ENCODE measurements at places on chromosomes 7 and 10.

GRCh38 chr7:24510759-24511158, 62.5 kb upstream of the PALS2 start:
- no peak for DNase-seq
- H3K27ac ChIP-seq, result no peak overlapping the region
- H3K27me3 ChIP-seq, result peaks cover 15% of the 10 kb centered on the region
- no peaks in the 10 kb centered on the region for H3K36me3 ChIP-seq
- no peaks in the 10 kb centered on the region for H3K4me1 ChIP-seq
- no peak overlapping the region for H3K4me3 ChIP-seq

GRCh38 chr10:97711640-97712572, 1.6 kb upstream of the MARVELD1 start:
- H3K36me3 ChIP-seq, result no peaks in the 10 kb centered on the region
- H3K27ac ChIP-seq, result peak overlapping the region; percentile 22
- no peak for DNase-seq
- H3K4me1 ChIP-seq, result peaks cover 7% of the 10 kb centered on the region
- H3K4me3 ChIP-seq, result peak overlapping the region; percentile 38
- peaks cover 31% of the 10 kb centered on the region for H3K27me3 ChIP-seq

DNA sequence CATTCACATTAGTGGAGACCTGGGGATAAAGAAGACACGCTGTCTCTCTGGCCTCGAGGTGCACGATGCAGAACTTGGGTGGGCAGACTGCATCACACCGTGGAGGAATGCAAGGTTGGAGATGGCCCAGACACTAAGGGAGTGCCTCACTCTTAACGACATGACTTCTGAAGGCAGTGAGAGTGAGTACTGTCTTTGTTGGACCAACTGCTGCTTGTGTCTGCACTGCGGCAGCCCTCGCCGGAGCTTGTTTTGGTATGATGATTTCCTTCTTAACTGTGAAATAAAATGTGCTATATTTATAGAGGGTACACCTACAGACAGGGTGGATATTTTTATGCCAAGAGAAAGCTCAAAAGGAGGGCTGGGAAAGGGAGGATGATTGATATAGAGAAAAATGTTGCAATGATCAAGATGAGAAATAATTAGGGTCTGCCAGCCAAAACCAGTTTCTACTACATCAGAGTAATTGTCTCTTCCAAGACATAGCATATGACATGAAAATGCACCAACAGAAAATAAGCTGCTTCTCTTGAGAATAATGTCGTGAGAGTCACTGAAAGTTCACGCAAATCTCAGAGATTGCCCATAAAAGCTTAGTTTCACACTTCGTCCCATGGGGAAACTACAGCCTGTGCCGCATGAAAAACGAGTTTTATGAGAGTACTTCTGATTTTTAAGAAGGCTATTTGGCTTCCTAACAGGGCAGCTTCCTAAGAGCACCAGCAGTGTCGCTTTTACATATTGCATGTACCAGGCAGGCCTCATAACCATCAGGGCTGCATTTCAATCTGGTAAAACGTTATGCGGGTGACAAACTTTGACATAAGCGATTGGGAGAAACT, 127.1 kb downstream of the TAX1BP1 start:
- DNase-seq, result no peak
- no peak overlapping the region for H3K4me3 ChIP-seq
- H3K4me1 ChIP-seq, result peaks cover 9% of the 10 kb centered on the region
- no peak overlapping the region for H3K27ac ChIP-seq
- H3K27me3 ChIP-seq, result peaks cover 5% of the 10 kb centered on the region

DNA sequence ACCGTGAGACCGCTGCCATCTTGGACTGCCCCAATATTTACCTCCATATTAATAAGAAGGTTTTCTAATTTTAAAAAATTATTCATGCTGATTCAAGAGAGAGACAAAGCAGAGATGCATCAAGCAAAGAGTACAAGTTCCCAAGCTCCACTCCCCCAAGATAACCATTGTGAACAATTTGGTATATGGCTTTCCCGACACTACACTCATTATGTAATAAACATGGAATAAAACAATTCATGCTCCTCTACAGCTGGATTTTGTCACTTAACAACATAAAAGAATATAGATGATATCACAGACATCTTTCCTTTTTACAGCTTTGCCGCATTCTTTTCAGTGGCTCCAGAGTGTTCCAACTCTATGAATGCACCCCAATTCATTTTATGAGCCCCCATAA, 307.6 kb downstream of the FGFR2 start:
- H3K27me3 ChIP-seq, result no peaks in the 10 kb centered on the region
- no peak overlapping the region for H3K4me3 ChIP-seq
- H3K27ac ChIP-seq, result no peak overlapping the region

- H3K27me3 ChIP-seq, result no peaks in the 10 kb centered on the region
- H3K27ac ChIP-seq, result no peak overlapping the region
- H3K4me1 ChIP-seq, result no peaks in the 10 kb centered on the region
- no peak overlapping the region for H3K4me3 ChIP-seq
- H3K36me3 ChIP-seq, result no peaks in the 10 kb centered on the region
- no peak for DNase-seq
These were observed 74.2 kb downstream of the LSM5 start for GRCh38 chr7:32415936-32416335.

- no peak overlapping the region for H3K27ac ChIP-seq
- no peaks in the 10 kb centered on the region for H3K27me3 ChIP-seq
- H3K4me3 ChIP-seq, result no peak overlapping the region
These were observed 197.9 kb upstream of the BMPER start for GRCh38 chr7:33707427-33707826.

- H3K4me1 ChIP-seq, result no peaks in the 10 kb centered on the region
- no peak overlapping the region for H3K27ac ChIP-seq
- peaks cover 4% of the 10 kb centered on the region for H3K27me3 ChIP-seq
- no peak overlapping the region for H3K4me3 ChIP-seq
- no peak for DNase-seq
These were observed 128.7 kb downstream of the COBL start for GRCh38 chr7:51187941-51188340.

DNA sequence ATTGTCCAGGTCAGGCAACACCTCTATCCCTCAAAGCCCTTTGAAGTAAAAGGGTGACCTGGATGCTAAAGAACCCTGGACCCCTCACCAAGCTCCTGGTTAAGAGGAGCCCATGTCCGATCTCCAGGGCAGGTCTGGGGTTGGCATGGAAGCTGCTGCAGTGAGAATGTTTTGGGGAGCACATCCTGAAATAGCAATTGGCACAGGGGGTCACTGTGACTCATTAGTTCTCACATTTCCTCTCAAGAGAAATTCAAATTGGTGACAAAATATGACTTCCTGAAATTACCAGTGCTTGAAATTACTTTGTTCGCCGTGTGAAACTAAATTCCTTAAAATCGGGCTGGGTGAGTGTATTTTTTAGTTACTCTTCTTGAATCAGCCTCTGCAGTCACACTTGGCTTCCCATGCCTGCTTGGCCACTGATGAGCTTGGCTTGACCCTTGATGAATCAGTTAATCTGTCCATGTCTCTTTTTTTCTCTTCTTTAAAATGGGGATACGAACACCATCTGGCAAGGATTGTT, 18.8 kb upstream of the ARHGAP22 start:
- H3K27me3 ChIP-seq, result peaks cover 24% of the 10 kb centered on the region
- H3K36me3 ChIP-seq, result no peaks in the 10 kb centered on the region
- H3K27ac ChIP-seq, result no peak overlapping the region
- H3K4me1 ChIP-seq, result no peaks in the 10 kb centered on the region
- no peak overlapping the region for H3K4me3 ChIP-seq
- DNase-seq, result no peak

DNA sequence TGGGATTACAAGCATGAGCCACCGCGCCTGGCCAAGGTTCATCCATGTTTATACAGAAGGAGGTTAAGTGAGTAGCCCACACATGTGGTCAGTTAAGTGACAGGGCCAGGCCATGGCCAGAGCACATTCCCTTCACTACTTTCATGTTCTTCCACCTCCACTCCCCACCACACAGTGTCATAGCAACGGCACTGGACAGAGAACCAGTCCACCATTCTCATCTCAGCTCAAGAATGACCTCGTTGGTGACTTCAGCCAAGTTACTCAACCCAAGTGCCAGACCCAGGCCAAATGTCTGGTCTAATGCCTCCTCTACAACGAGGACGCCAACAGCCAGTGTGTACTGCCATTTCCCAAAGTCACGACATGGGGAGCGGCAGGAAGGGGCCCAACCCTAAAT, 62.4 kb downstream of the INHBA start:
- H3K4me3 ChIP-seq, result no peak overlapping the region
- no peaks in the 10 kb centered on the region for H3K4me1 ChIP-seq
- H3K27me3 ChIP-seq, result no peaks in the 10 kb centered on the region
- no peaks in the 10 kb centered on the region for H3K36me3 ChIP-seq
- no peak for DNase-seq

- peak; percentile 71 for DNase-seq
- peaks cover 19% of the 10 kb centered on the region for H3K4me1 ChIP-seq
- H3K36me3 ChIP-seq, result no peaks in the 10 kb centered on the region
- no peak overlapping the region for H3K4me3 ChIP-seq
- H3K27ac ChIP-seq, result no peak overlapping the region
- no peaks in the 10 kb centered on the region for H3K27me3 ChIP-seq
These were observed 228.7 kb upstream of the KLF6 start for GRCh38 chr10:4013651-4014121.

GRCh38 chr10:130333185-130333584, 197.0 kb downstream of the GLRX3 start:
- H3K4me1 ChIP-seq, result no peaks in the 10 kb centered on the region
- no peak overlapping the region for H3K27ac ChIP-seq
- H3K27me3 ChIP-seq, result no peaks in the 10 kb centered on the region
- H3K36me3 ChIP-seq, result no peaks in the 10 kb centered on the region
- DNase-seq, result no peak

GRCh38 chr7:155984609-155985405, 172.5 kb upstream of the SHH start:
- H3K27me3 ChIP-seq, result peaks cover 3% of the 10 kb centered on the region
- no peaks in the 10 kb centered on the region for H3K4me1 ChIP-seq
- no peak for DNase-seq
- no peaks in the 10 kb centered on the region for H3K36me3 ChIP-seq
- no peak overlapping the region for H3K27ac ChIP-seq
- H3K4me3 ChIP-seq, result no peak overlapping the region

GRCh38 chr10:73956476-73957359, 41.2 kb upstream of the VCL start:
- H3K36me3 ChIP-seq, result peaks cover 1% of the 10 kb centered on the region
- peak; percentile 49 for DNase-seq
- H3K4me3 ChIP-seq, result peak overlapping the region; percentile 81

DNA sequence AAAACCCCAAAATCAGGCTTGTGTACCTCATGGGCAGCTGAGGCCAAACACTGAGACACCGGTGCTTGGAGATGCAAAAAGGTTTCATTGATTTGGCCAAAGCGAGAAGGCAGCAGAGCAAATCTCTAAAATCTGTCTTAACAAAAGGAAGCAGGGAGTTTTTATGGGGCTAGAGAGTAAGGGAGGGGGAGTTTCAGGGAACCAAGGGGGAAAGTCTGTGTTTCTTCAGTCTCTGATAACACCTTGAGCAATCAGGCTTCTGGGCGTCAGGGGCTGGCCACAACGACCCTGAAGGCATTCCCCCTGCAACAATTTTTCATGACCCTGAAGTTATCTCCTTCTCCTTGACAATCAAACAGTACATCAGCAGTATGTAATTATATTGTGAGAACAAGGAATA, 2.7 kb upstream of the ZNF786 start:
- no peaks in the 10 kb centered on the region for H3K27me3 ChIP-seq
- no peak overlapping the region for H3K27ac ChIP-seq
- DNase-seq, result no peak
- H3K36me3 ChIP-seq, result no peaks in the 10 kb centered on the region
- peaks cover 7% of the 10 kb centered on the region for H3K4me1 ChIP-seq

All from T-helper 2 cell treated with Interferon-gamma antibody and Interleukin-4, amounts not matched to agents 5 μg/mL and 100 μg/mL, for 36 hours (primary cell).